ENCODE measurements at places on chromosomes 2 and 18.

DNA sequence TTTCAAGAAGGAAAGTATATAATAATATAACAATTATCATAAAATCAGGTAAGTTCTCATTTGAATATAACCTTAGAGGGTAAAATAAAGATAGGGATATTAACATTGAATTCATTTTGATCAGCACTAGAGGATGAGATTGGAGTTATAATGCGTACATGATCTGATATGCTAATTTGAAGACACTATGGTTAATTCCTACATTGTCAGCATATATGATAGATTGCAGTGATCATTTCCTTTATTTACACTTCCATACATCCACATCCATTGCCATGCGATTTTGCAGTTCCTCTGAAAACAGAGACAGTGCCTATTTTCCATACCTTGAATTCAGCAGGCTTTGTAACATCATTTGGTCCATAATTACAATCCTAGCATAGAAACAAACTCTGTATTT, 519.2 kb downstream of the CCDC85A start:
- DNase-seq = no peak

DNA sequence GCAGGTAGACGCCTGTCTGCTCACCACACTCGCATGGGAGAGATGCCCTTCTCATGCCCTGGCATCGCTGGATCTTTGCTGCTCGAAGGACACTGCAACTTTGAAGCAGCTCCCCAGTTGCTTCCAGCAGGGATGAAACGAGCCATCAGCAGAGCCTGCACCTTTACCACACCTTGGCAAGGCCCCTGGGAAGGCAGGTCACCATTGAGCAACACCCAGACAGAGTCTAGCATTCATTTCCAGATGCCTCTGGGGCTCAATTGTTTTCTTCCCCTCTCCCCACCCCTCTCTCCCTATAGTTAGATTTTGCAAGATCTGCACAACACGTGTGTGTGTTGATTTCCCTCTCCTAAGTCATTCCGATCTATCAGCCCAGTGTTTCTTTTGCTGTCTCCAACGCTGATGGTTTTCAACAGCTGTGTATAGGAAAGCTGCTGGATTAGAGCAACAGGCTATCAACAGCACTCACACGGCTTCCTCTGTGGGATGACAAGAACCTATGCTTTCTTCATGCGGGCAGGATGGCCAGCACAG, 25.6 kb upstream of the INHBB start:
- no peak for DNase-seq

DNA sequence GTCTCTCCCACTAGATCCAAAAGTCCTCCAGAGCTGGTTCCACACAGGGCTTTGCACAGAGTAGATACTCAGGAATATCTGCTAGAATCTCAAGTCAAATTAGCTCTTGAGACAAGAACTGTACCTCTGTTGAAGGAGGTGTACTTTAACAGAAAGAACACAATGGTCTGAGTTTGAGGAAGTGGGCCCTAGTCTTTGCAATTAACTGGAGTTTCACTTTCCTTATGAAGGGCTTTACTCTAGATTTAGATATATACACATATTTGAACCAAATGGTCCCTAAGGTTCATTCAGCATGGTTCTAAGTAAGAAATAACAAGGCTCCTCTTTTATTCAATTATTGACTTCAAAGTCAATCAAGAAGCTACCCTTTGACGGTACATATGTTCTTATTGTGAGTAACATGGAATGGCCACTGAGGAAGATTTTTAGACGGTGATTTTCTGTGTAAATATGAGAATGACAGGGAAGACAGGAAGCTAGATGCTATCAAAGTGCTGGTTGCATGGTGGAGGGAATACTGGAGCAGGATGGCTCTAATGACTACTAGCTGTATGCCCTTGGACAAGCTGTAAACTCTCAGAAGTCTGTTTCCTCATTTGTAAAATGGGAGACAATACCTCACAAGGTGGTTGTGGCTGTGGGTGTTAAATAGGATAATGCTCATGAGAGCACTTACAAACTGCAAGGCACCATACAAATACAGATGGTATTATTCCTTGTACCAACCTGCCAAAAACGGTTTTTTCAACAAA, 73.5 kb upstream of the SERTAD2 start:
- no peak for DNase-seq

GRCh38 chr18:765764-766549, 46.1 kb downstream of the YES1 start:
- no peak for DNase-seq

- DNase-seq = no peak
Measured at GRCh38 chr2:107461301-107461700, 365.4 kb upstream of the RGPD4 start.
